ENCODE measurements at places on chromosomes 2 and 18. TPM values are rescaled to one million over a fixed set of nuclear protein-coding genes. Genes with fewer than 3 reads are reported as not detected.

- H3K36me3 ChIP-seq, result no peaks in the 10 kb centered on the region
- H3K27me3 ChIP-seq, result peaks cover 11% of the 10 kb centered on the region
- DNase-seq, result no peak
- H3K27ac ChIP-seq, result no peak overlapping the region
Observed at GRCh38 chr18:50707855-50708469, 111.9 kb downstream of the MRO start.

DNA sequence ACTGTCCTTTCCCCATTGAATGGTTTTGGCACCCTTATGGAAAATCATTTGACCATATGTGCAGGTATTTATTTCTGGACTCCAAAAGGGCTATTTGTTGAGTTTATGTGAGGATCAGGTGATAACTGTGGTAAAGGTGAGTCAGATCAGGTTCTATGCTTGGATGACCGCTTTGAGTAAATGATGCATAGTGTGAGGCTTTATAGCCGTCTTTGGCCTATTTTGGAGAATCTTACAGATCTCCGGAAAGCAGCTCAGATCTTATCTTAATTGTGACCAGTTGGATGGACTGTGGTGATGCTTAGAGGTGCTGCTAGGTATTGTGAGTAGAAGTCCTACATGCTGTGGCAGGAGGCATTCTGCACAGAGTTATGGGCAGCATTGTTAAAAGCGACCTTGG lies 126.2 kb downstream of the METTL8 start:
- H3K36me3 ChIP-seq, result peaks cover 17% of the 10 kb centered on the region
- H3K4me3 ChIP-seq, result no peak overlapping the region

DNA sequence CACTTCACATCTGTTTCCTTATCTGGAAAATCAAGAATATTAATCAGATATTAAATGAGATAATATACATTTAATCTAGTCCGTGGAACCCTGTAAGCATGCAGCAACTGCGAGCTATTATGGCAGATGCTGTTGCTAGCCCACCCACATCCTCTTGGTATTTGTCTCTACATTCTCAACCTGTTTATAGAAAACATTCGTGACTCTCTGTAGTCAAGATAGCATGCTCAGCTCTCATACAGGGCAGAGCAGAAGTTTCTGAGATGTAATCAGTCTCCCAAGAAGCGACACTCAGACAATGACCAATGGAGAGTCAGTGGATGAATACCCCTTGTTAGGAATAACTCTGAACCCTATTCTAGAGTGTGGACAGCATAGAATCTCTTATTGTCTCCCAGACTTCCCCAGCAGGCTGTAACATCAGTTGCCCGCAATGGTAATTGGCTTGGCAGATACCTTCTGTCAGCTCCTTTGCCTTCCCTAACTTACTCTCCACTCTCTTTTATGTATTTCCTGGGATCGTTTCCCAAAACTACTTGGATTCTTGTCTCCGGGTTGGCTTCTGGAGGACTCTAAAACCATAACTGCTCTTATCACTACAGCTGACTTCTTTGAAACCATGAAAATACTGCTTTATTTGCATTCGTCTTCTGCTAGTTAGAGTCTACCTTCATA lies 400.7 kb upstream of the TNP1 start:
- no peak overlapping the region for H3K27ac ChIP-seq
- peaks cover 9% of the 10 kb centered on the region for H3K4me1 ChIP-seq
- no peaks in the 10 kb centered on the region for H3K36me3 ChIP-seq
- no peaks in the 10 kb centered on the region for H3K27me3 ChIP-seq

- H3K4me3 ChIP-seq, result no peak overlapping the region
- DNase-seq, result no peak
- no peak overlapping the region for H3K27ac ChIP-seq
- H3K27me3 ChIP-seq, result no peaks in the 10 kb centered on the region
Observed at GRCh38 chr18:78407466-78407844, 572.2 kb upstream of the SALL3 start.

DNA sequence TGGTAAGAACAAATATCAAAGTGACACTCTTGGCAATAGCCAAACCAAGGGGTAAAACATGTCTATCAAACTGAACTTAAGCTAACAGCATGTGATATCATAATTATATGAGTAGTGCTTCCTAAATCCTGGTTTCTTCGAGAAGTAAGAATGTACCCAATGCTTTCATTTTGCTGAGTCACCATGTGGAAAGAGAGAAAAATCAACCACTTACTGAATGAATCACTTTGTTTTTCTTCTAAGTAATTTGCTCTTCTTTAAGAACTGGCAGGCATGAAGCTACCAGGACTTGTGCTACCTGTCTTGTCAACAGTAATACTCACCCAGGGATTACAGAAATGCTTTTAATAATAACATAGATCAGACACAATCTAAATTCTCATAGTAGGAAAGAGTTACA lies 19.0 kb upstream of the DUSP19 start:
- H3K4me3 ChIP-seq, result no peak overlapping the region
- H3K36me3 ChIP-seq, result no peaks in the 10 kb centered on the region
- no peaks in the 10 kb centered on the region for H3K27me3 ChIP-seq

DNA sequence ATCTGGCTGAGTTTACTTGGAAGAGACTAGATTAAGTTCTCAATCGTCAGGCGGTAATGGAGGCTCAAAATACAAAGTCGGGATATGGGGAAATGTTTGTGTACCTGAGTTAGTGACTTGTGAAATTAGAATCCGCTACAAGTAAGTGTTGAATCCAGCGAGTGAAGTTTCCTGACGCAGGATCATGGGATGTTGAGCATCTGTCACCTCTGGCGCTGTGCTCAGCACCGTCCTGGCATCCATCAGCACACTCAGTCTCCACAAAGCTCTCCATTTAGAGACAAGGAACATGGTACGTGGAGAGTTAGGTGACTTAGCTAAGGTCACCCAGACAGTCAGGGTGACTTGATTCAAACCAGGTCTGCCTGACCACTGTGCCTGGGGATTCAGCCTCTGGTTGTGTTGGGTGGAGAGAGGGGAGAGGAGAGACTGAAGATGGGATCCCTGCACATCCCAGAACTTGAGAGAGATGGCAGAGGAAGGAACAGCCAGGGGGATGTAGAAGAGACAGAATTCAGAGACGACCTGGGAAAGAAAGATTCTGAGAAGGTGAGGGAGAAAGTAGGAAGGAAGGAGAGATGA lies 251.2 kb downstream of the ACKR3 start:
- H3K36me3 ChIP-seq, result peaks cover 3% of the 10 kb centered on the region
- H3K4me1 ChIP-seq, result no peaks in the 10 kb centered on the region
- DNase-seq, result no peak
- H3K4me3 ChIP-seq, result no peak overlapping the region
- H3K27ac ChIP-seq, result no peak overlapping the region

GRCh38 chr2:205495819-205496218 lies 186.5 kb upstream of the NRP2 start:
- no peak for DNase-seq
- H3K27ac ChIP-seq, result no peak overlapping the region
- no peak overlapping the region for H3K4me3 ChIP-seq
- peaks cover 10% of the 10 kb centered on the region for H3K36me3 ChIP-seq
- H3K27me3 ChIP-seq, result no peaks in the 10 kb centered on the region

DNA sequence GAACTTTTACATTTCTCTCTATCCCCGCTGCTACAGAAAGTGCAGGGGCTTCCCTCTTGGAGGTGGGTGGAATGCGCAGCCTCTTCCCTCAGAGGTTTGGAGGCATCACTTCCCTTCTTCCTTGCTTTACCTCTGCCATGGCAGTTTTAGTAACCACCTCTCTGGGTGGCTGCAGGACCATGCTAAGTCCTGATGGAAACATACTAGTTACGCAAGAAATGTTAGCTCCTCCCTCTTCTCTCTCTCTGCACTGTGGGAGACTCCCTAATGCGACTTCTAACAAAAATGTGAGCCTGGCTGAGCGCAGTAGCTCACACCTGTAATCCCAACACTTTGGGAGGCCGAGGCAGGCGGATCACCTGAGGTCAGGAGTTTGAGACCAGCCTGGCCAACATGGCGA lies 116.8 kb upstream of the RAB6C start:
- H3K36me3 ChIP-seq, result no peaks in the 10 kb centered on the region
- no peak for DNase-seq
- H3K4me1 ChIP-seq, result no peaks in the 10 kb centered on the region
- H3K27me3 ChIP-seq, result peaks cover 14% of the 10 kb centered on the region
- no peak overlapping the region for H3K27ac ChIP-seq
- H3K4me3 ChIP-seq, result no peak overlapping the region

GRCh38 chr18:77405096-77405495 lies 155.4 kb downstream of the GALR1 start:
- peaks cover 2% of the 10 kb centered on the region for H3K27me3 ChIP-seq
- no peak for DNase-seq
- H3K36me3 ChIP-seq, result no peaks in the 10 kb centered on the region
- H3K4me3 ChIP-seq, result no peak overlapping the region
- H3K4me1 ChIP-seq, result no peaks in the 10 kb centered on the region

DNA sequence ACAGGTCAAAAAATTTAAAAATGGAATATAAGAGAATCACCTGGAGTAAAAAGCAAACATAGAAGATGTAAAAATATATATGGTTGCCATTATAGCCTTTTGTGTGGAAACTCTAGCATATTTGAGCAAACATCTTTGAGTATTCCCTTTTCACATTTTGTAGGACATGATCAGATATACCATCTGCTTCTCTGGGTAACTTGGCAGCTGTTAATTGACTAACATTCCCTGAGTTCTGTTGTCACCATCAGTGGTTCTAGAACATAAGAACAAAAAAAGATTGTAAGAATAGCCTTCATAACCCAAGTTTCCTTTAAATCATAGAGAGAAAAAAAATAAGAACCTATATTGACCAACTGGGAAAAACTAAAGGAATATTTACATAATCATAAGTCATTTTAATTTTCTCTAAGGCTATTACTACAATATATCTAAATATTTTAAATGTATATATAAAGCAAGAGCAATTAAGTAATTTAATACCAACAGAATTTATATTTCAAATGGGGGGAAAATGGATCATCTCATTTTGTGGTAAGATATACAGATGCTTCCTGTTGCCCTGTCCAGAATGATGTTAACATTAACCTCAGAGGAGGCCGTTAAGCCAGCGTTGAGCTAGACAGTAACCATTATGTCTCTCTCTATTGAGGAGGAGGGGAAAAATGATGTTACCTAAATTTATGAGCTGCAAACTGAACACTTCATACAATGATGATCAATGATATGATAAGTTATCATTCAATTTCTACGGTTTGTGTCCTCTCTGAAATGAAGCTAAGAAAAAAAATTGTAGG lies 9.8 kb upstream of the INO80D start:
- H3K4me1 ChIP-seq, result peaks cover 5% of the 10 kb centered on the region
- no peak overlapping the region for H3K4me3 ChIP-seq
- H3K27ac ChIP-seq, result no peak overlapping the region
- H3K27me3 ChIP-seq, result no peaks in the 10 kb centered on the region
- H3K36me3 ChIP-seq, result no peaks in the 10 kb centered on the region

- no peak overlapping the region for H3K4me3 ChIP-seq
- no peak for DNase-seq
- peaks cover 2% of the 10 kb centered on the region for H3K27me3 ChIP-seq
- H3K27ac ChIP-seq, result no peak overlapping the region
- no peaks in the 10 kb centered on the region for H3K4me1 ChIP-seq
- peaks cover 2% of the 10 kb centered on the region for H3K36me3 ChIP-seq
Observed at GRCh38 chr2:86368161-86368824, 30.9 kb upstream of the REEP1 start.

GRCh38 chr2:15492773-15493325 lies 68.3 kb downstream of the NBAS start:
- H3K27me3 ChIP-seq, result no peaks in the 10 kb centered on the region
- peaks cover 11% of the 10 kb centered on the region for H3K36me3 ChIP-seq
- DNase-seq, result no peak

DNA sequence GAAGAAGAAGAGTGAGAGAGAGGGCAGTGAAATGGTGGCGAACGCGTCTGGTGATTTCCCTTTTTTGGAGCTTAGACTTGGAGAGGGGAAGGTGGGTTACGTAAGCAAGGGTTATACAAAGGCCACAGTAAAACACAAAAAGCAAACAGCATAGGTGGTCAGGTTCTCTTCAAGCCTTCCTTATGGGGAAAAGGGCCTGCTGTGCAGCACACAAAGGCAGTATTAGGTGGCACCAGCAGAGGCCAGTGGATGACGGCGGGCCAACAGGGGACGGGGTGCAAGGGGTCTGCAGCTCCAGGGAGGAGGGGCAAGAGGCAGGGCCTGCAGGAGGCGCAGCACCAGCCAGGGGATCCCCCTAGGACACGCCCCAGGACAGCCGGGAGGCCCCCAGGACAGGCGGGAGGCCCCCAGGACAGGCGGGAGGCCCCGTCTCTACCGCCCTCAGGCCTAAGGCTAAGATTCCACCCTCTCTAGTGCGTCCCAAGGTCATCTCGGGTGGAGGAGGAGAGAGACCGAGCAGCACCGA lies 32.6 kb upstream of the NPC1 start:
- peaks cover 28% of the 10 kb centered on the region for H3K27me3 ChIP-seq
- no peak overlapping the region for H3K27ac ChIP-seq
- peak overlapping the region; percentile 66 for H3K4me3 ChIP-seq
- no peaks in the 10 kb centered on the region for H3K36me3 ChIP-seq
- H3K4me1 ChIP-seq, result peaks cover 3% of the 10 kb centered on the region

DNA sequence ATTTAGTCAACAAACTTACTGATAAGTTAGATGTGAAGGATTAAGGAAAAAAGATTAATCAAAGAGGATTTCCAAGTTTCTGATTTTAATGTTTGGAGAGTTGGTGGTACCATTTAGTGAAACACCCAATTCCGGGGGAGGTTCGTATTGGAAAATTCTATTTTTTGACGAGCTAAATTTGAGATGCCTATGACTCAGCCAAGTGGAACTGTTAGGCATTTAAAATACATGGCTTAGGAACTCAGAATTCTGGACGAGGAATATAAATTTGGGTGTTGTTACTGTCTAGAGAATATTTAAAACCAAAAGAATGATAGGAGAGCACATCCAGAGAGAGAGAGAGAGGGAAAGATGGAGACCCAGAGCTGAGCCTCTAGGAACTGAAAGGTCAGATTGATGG lies 103.6 kb downstream of the TMX3 start:
- peaks cover 6% of the 10 kb centered on the region for H3K4me1 ChIP-seq
- no peak overlapping the region for H3K4me3 ChIP-seq
- H3K27ac ChIP-seq, result no peak overlapping the region
- H3K27me3 ChIP-seq, result no peaks in the 10 kb centered on the region
- H3K36me3 ChIP-seq, result no peaks in the 10 kb centered on the region

- H3K27ac ChIP-seq, result peak overlapping the region; percentile 79
- no peaks in the 10 kb centered on the region for H3K27me3 ChIP-seq
- H3K4me3 ChIP-seq, result no peak overlapping the region
- H3K36me3 ChIP-seq, result no peaks in the 10 kb centered on the region
- H3K4me1 ChIP-seq, result peaks cover 54% of the 10 kb centered on the region
Observed at GRCh38 chr2:39469807-39470206, 32.7 kb upstream of the MAP4K3 start.

Gene SYT4
- total RNA-seq, result not detected

Gene LIMS3
- 6.2 TPM for total RNA-seq

Gene IL1RL1
- not detected for total RNA-seq

Gene ASPRV1
- 1.2 TPM for total RNA-seq

Gene EDAR
- total RNA-seq, result not detected

Gene MDH1B
- total RNA-seq, result 1.5 TPM

Gene DTNA
- total RNA-seq, result 3.7 TPM

Gene ADAM23
- total RNA-seq, result 19.2 TPM
